ENCODE measurements at places on chromosomes 2 and 18. TPM values are rescaled to one million over a fixed set of nuclear protein-coding genes. Genes with fewer than 3 reads are reported as not detected.

MAP3K19 gene
- not detected for total RNA-seq

DNA sequence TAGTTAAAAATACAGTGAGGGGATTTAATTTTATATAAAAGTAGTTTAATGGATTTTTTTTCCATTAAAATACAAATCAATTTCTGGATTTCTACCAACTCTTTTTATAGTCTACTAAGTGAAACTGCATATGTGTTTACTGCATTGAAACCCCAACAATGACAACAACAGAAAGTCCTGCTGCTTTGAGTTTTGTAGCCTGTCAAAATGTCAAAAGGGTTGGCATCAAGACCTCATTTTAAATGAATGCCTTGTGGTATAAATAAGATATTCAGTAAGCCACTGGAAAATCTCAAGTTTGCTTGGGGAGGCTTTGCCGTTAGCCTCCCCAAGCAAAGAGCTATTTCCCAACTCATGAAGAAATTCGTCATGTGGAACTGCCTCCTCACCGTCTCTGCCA, 440.3 kb upstream of the HNMT start:
- peaks cover 5% of the 10 kb centered on the region for H3K27me3 ChIP-seq
- H3K4me1 ChIP-seq: no peaks in the 10 kb centered on the region
- DNase-seq: no peak
- no peak overlapping the region for H3K4me3 ChIP-seq
- H3K27ac ChIP-seq: no peak overlapping the region
- no peaks in the 10 kb centered on the region for H3K36me3 ChIP-seq

DNA sequence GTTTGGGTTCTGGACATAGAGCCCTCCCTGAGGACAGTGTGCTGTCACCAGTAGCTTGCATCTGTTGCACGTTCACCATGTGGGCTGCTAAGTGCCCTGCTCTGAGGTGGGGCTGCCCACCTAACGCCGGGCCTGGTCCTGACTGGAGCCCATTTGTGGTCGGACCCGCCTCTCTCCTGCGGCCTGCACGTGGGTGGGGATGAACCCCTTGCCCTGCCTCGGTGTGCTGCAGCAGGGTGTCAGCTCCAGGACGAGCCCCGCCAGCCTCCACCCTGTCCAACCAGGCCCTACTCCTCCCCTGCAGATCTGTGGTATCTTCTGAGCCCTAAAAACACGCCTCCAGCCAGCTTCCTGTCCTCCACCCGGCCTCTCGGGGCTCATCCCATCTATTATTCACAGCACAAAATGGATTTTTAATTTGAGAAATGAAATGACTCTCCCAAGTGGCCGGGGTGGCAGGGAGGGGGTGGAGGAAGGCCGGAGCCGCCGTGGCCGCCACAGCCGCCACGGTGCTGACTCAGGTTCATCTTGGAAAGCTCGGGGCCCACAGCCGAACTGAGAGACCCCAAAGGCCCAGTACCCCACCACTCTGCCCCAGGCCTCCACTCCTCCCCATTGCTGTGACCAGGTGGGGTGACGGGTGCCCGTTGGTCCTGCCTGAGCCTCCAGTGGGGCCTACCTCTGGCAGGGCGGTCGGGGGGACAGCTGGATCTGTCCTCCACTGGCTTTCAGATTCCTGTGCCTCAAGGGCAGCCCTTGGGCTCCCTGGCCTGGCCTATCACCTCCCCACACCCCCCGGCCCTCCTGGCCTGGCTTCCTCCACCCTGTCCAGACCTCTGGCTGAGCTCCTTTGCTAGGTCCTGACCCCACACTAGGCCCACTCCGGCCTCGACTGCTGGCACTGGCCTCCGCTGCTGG, 2.8 kb upstream of the ECEL1 start:
- peaks cover 53% of the 10 kb centered on the region for H3K27me3 ChIP-seq
- DNase-seq: no peak
- H3K4me1 ChIP-seq: peaks cover 4% of the 10 kb centered on the region
- H3K36me3 ChIP-seq: no peaks in the 10 kb centered on the region
- no peak overlapping the region for H3K4me3 ChIP-seq
- H3K27ac ChIP-seq: no peak overlapping the region

DNA sequence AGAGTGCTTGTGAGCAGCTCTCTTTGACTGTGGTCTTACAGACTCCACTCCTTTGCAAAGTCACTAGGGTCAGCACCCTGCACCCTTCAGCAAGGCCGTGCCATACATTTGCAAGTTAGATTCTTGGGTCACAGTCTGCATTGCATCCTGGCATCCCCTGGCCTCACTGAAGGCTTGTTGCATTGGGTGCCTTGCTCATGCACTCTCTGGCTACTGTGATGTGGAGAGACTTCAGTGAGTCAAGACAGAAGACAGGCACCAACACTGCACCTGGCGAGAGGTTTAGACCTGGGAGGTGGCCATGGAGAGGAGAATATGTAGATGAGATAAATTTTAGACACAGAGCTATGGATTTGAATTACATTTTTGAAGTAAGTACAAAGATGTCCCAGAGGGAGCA, 146.4 kb upstream of the COPS8 start:
- H3K4me1 ChIP-seq: no peaks in the 10 kb centered on the region
- DNase-seq: no peak
- no peak overlapping the region for H3K4me3 ChIP-seq

GRCh38 chr2:213247566-213247965, 36.7 kb upstream of the SPAG16 start:
- H3K36me3 ChIP-seq: no peaks in the 10 kb centered on the region
- no peak for DNase-seq
- no peak overlapping the region for H3K27ac ChIP-seq
- H3K27me3 ChIP-seq: no peaks in the 10 kb centered on the region

DNA sequence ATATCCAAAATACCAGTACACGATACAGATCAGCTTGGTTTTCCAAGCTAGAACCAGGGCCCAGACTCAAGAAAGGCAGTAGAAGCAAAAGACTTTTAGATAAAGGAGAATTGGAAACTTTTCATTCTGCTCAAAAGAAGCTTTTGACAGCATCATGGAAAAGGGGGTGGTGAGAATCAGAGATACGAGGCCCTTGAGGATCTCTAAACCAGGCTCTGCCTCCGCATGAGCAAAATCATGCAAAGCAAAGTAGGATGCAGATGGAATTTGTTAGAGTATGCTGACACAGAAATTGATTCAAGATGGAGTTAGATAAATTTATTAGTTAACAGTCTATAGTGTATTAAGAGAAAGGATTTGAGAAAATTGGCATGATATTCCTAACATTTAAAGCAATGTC, 39.8 kb downstream of the FAM98A start:
- H3K27me3 ChIP-seq: no peaks in the 10 kb centered on the region
- no peak overlapping the region for H3K4me3 ChIP-seq
- H3K27ac ChIP-seq: no peak overlapping the region
- peaks cover 13% of the 10 kb centered on the region for H3K4me1 ChIP-seq
- no peaks in the 10 kb centered on the region for H3K36me3 ChIP-seq
- DNase-seq: no peak

Data from cardiac muscle cell (in vitro differentiated cells and primary cell).